ENCODE measurements at places on chromosomes 11 and 22.

DNA sequence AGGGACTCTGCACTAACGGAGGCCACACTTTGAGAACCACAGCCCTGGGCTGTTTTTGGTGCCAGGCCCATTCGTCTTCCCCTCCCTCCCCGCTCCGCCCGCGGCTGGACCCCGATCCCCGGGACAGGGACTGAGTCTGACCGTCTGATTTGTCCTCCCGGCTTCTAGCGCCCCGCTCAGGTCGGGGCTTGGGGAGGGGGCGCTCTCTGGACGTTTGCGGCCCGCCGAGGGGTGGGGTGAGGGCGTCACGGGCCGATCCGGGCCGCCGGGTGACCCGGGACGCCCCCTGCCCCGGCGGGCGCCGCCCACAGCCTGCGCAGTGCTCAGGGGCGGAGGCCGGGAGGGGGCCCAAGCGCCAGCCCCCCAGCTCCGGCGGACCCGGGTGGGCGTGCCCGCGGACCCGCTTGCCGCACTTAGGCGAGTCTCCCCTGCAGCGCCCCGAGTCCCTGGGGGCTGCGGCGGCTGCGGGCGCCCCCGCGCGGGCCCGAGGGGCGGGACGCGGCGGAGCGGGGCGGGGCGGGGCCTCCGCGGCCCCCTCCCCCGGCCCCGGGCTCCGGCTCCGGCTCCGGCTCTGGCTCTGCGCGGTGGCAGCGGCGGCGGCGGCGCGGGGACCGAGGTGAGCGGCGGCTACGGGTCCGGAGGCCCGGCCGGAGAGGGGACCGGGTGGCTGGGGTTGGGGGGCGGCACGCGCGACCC, 33.7 kb upstream of the PRR5 start:
- no peak for DNase-seq

- no peak for DNase-seq
Measured at GRCh38 chr11:46133119-46133518, 11.9 kb upstream of the PHF21A start.

GRCh38 chr11:124800226-124800929, at the start of gene MSANTD2:
MSANTD2 (minus strand) TSS chr11:124800406; CDS start chr11:124800380, 26 bp downstream.
- peak; percentile 82 for DNase-seq

DNA sequence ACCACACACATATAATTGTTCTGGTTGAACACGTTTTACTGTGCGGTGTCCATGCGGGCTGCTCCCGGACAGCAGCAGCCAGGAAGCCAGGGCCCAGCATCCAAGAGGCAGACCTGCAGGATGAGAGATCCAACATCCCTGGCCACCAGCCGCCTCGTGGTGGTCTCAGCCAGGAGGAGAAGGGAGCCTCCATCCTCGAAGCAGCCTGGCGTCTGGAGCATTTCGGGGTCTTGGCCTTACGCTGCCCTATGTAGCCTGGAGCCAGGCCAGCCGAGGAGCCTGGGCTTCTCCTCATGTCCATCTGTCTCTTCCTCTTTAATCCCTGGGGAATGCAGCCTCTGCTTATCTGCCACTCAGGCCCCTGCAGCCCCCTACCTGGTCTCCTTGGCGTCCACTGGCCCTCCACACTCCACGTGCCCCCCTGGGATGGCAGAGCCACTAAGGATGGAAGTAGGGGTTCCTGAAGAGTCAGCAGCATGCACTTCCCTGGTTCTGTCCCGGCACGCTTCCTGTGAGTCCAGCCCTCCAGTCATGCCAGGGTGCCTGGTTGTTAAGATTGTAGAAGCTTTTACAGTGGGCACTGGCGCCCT, 253.2 kb downstream of the TBC1D22A start:
- DNase-seq = no peak

DNA sequence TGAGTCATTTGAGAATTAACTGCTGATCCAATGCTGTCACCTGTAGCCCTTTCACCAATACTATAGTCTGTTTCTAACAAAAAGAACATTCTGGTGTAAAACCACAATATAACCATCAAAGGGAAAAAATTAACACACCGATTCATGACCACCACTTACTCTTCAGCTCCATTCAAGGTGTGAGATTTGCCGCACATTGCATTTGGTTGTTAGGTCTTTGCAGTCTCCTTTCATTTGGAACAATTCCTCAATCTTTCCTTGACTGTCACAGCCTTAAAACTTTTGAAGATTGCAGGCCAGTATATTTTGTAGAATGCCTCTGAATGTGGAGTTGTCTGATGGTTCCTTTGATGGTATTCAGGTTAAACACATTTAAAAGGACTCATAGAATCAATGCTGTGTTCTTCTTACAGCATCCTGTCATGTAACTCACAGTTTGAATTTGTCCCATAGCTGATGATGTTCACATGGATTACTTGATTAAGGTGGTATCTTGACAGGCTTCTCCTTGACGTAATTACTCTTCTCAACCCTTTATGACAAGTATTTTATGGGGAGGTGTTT, 63.6 kb downstream of the TNRC6B start:
- DNase-seq = no peak

Measured in hippocampal formation (tissue), 2 donors.